NCI-H526 treated with DMSO at 0.1 percent for 48 hours (cell line): ENCODE measurements at places on chromosomes 1 and 21.
A peak's percentile ranks its signal among the peaks of the same experiment; 100 is the strongest.

DNA sequence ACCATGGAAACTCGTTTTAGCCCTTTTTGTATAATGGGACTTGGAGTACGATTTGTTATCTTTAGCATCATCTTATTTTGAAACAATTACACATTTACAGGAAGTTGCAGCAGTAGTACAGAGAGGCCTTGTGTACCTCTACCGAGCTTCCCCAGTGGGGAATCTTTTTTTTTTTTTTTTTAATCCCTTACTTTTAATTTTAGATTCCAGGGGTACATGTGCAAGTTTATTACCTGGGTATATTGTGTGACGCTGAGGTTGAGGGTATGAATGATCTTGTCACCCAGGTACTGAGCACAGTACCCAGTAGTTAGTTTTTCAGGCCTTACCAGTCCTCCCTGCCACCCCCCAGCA lies 45.9 kb downstream of the HHAT start:
- DNase-seq: no peak

- no peak for DNase-seq
Observed at GRCh38 chr1:1430114-1430982, 5.1 kb upstream of the VWA1 start.

DNA sequence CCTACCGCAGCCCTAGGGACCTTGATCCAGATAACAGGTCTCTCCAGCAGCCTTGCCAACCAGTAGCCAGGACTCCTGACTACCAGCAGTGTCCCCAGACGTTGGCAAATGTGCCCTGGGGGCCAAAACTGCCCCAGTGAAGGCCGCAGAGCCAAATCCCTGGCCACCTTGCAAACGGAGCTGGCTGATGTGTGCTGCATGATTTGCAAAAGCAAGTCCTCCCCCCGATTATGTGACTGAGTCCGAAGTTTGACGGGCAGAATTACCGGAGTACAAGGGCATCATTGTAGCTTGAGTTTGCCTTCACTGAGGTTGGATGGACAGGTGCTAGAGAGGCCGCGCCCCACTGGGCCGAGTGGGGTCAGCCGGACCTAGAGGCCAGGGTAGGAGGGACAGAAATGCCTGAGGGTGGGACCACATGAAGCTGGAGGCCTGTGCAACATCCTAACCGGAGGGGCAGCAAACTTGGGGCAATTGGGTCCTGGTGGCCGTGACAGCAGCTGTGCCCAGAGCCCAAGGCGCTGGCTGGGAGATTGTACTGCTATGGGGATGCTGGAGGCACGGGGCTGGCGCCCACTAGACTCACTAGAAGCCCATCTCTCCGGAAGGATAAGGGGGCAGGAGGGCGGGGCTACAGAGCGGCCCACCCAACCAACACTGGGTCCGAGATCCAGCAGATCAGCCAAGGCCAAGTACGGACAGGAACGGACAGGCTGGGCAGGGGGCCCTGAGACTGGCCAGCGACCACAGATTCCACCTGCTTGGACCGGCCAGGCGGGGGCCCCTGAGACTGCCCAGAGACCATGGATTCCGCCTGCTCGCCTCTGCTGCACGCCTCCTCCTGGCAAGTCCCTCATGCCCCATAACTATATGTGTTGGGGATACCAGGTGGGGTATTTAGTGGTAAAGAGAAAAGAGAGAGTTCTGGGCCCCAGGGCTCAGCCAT lies 2.8 kb downstream of the ARHGEF16 start:
- no peak for DNase-seq

- no peak for DNase-seq
Observed at GRCh38 chr1:214447557-214447871, 103.9 kb downstream of the PTPN14 start.

DNA sequence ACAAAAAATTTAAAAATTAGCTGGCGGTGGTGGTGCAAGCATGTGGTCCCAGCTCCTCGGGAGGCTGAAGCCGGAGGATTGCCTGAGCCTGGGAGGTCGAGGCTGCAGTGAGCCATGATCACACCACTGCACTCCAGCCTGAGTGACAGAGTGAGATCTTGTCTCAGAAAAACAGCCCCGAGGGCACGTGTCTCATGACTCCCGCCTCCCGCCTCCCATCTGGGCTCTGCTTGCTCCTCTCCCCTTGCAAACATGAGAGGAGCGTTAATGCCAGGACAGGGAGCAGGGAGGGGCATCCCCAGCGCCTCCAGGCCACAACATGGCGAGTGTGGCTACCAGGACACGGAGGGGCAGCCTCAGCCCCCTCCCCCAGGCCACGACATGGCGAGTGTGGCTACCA lies 28.3 kb downstream of the FAAP20 start:
- DNase-seq: no peak

- DNase-seq: no peak
Observed at GRCh38 chr1:184158896-184159681, 107.6 kb downstream of the TSEN15 start.

DNA sequence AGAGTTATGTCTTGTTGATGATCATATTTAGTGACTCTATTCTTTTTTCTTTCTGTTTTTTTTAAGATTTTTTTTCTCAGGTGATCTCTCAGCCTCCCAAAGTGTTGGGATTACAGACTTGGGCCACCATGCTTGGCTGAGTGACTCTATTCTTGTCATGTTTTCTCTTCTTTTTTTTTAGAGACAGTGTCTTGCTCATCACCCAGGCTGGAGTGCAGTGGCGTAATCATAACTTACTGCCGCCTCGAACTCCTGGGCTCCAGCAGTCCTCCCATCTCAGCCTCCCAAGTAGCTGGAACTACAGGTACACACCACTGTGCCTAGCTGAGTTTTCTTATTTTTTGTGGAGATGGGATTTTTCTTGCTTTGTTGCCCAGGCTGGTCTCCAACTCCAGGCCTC lies 36.9 kb downstream of the ZMYM4 start:
- no peak for DNase-seq

GRCh38 chr1:4797429-4797828 lies 143.0 kb downstream of the AJAP1 start:
- no peak for DNase-seq

GRCh38 chr1:116125758-116126157 lies 14.6 kb downstream of the MAB21L3 start:
- DNase-seq: no peak

GRCh38 chr1:216888731-216889130 lies 165.5 kb upstream of the ESRRG start:
- DNase-seq: no peak

DNA sequence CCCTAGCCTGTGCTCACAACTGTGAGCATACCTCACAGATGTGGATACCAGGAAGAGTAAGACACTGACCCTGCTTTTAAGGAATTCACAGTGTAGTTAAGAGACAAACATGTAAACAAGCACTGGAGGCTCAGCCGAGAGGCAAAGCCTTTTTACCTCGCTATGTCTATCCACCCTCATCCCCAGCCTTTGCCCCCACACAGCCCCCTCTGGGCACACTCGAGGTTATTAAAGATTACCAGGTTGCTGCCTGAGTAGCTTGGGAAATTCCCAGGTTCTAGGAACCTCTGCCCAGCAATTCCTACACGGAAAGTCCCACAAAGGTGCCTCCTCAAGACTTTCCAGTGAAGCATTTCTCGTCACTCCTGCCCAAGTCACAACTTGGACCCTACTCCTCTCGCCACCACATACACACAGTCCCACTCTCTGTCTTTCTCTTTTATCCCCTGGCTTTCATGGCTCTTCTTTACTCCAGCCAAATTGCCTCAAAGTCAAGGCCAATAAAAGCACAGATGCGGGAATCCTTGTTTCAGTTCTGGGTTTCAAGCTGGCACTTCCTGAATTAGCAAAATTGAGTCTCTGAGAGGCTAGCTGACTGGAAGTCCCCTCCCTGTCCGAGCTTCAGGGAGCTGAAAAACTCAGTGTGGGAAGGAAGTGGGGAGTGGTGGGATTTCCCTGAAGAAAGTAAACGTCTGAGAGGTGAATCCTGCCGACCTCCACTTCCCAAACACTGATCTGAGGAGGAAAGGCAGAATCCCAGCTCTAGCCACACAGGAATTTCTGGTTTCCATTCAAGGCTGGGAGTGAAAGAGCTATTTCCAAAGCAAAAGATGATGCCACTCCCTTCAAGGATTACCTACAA lies 7.6 kb downstream of the DENND2D start:
- no peak for DNase-seq

- no peak for DNase-seq
Observed at GRCh38 chr1:46621930-46622329, 5.3 kb upstream of the MOB3C start.

GRCh38 chr21:40733024-40733397 lies 113.9 kb downstream of the DSCAM start:
- DNase-seq: no peak

- no peak for DNase-seq
Observed at GRCh38 chr1:148372731-148373130, 110.4 kb downstream of the PPIAL4G start.

DNA sequence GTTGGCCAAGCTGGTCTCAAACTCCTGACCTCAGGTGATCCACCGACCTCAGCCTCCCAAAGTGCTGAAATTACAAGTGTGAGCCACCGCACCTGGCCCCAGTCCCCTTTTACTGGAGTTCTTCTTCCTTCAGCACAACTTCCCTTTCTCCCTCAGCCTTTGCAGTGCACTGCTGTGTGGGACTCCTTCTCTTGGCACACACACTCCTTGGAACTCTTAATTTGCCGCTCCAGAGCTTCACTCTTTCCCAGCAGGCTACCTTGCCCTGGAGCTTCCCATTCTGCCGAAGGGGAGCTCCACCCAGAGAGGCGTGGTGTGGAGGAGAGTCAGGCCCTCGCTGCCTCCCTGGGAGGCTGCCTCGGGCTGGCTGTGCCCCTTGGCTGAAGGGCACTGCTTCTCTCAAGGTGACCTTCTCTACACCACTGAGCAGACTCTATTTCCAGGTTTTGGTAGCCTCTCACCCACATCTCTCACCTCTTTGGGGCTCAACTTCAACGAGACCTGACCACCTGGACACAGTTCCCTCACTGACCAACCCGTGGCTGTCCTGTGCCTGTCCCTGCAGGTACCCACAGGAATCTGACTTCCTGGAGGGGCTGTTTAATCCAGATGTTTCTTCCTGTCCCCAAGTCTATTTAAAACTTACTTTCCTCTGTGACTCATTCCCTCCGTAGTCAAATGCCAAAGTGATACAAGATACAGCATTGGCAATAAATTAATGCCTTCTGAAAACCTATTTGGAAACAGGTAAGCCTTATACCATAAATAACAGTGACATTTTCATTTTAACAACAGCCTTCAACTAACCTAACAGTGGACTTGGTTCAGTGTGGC lies 227.3 kb upstream of the KIAA0040 start:
- no peak for DNase-seq

DNA sequence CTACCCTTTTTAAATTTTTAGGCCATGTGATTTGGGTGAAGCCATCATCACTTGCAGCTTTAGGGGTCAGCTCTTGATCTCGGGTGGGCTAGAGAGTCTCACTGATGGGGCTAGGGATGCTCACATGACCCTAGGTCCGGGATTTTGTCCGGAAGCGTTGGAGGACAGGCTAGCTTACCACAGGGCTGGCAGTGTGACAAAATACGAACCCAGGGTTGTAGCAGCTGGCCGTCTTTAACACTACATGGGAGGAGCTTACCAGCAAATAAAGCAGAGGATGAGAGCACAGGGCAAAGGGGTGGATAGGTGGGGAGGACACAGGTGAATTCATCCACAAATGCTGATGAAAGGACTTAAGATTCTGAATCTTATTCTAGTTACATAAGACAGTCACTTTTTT lies 21.9 kb downstream of the GPR161 start:
- DNase-seq: no peak

- DNase-seq: no peak
Observed at GRCh38 chr1:7294636-7295035, 476.5 kb upstream of the VAMP3 start.

GRCh38 chr1:24502065-24502708 lies 449 bp upstream of the RCAN3 start:
- peak; percentile 82 for DNase-seq

DNA sequence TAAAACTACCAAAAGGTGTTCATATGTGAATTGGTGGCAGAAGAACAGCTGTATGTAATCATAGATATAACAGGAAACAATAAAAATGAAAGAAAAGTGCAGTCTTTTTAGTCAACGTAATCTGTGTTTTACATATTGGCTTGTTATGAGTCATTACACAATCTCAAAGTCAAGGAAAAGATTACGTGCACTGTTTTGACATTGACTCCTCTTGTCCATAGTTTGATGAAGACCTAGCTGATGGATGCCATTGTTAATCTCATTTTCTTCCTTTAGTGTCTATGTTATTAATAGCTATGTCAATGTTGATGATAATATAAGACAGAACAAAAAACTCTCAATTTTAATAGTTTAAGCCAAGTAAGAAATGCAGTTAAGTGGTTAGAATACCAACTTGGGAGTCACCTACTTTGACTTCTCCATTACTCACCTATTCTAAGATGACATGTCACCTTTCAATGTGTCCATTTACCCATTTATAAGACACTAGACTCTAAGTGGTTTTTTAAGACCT lies 84.5 kb upstream of the SAMSN1 start:
- no peak for DNase-seq
